Left lung (tissue), 14 donors: ENCODE measurements at places on chromosomes 3 and 15. TPM values are rescaled to one million over a fixed set of nuclear protein-coding genes. Genes with fewer than 3 reads are reported as not detected.

SNAP23 gene
- polyA plus RNA-seq = 97.1 TPM

FBXW12 gene
- 0.44 TPM for polyA plus RNA-seq

DNA sequence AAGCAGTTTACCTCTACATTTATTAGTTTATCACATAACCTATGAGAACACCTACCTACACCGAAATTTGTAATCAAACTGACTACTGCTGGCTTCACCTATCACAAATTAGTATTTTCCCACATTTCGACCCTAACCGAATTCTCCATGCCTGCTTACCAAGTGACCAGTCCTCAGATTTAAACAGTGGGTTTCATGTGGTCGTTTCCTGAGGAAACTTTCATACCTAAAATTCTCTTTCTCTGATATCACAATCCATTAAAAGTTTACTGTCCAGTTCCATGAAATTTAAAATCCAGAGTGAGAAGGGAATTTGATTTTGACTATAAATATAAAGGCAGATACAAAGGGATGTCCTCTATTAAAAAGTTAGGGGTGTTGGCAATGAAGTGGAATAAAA, 1.9 kb downstream of the PLOD2 start:
- DNase-seq = no peak

DNA sequence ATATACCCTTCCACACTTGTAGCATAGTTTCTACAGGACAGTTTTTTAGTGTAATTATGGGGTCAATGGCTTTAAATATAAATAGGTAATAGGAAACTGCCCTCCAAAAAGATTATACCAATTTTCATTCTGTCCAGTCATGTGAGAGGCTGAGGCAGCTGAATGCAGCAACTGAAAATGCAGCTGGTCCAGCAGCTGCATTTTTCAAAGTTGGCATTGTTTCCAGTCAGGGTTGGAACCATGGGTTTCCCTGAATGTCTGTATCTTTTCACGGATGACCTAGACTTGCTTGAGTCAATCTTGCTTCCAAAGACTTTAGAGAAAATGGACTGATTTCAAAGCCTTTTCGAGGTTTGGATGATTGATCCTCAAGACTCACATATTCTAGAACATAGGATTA, 9.9 kb upstream of the KNL1 start:
- DNase-seq = no peak

GRCh38 chr3:126952261-126952982, 30.5 kb upstream of the PLXNA1 start:
- DNase-seq = peak; percentile 46

GRCh38 chr15:56468401-56468800, 3.5 kb upstream of the MNS1 start:
- DNase-seq = no peak

- no peak for DNase-seq
Measured at GRCh38 chr3:170477395-170477794, 58.7 kb downstream of the CLDN11 start.

- no peak for DNase-seq
Measured at GRCh38 chr15:57538265-57538529, 53.5 kb upstream of the MYZAP start.

DNA sequence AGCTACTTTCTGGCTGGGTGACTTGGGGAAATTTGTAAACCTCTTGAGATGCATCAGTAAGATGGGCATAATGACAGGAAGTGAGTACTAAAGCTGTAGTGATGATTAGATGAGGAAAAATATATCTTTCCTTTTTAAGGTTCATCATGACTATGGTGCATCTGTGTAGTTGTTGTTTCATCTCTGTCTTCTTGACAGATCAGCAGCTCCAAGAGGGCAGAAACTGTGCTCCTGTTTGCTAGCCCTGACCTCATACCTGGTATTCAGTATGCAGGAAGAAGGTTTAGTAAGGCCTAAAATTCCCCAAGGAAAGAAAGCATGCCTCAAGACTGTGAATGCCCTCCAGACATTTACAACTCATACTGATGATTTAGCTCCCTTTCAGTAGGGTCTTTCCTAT, 82.5 kb upstream of the PSMD6 start:
- DNase-seq = no peak

DNA sequence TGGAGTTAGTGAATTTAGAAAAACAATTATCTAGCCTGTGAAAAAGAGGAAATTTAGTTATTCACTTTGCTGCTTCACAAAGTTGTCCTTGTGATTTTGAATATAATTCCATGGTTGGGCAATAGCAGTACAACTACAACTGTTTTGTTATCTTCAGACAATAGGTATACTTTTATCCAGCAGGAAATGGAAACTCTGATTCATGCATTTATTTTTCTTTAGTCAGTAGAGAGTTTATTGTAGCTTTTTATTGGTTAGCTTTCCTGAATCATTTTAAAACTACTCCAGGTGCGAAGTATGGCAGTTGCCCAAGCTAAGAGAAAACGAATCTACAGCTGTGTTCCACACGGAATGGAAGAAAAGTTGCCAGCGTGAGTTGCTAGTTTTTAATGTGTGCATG, 80.3 kb downstream of the TM4SF4 start:
- DNase-seq = no peak

DNA sequence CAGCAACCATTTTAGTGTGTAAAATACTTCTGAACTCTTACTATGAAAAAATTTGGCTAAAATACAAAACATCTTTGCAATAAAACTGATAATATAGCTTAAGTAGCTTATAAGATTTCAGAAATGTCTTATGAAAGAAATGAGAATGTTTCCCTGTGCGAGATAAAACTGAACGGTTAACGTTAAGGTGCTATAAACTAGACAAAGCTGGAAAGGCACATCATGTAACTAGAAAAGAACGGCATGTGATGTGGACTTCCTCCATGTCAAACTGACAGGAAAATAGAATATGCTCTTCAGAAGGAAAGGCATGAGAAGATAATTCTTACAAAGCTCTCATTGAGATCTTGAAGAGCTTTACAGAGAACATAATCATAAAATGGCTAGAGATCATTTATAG, 36.5 kb downstream of the NCK1 start:
- no peak for DNase-seq

DNA sequence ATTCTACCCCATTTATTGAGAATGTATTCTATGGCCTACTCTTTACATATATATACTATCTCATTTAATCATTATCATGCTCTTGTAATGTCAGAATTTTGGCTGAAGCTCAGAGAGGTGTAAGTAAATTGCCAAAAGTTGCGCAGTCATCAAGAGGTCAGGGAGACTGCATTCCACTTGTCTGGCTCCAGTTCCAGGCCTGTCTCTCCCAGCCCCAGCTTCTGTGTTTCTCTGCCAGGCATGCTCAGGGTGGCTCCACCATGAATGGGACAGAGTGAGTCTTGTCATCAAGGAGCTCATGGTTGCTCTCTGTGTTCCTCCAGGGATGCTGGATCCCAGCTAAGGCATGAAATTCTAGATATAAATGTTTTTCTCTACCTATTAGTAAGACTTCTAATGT, 635.1 kb upstream of the MDFIC2 start:
- DNase-seq = no peak

DNA sequence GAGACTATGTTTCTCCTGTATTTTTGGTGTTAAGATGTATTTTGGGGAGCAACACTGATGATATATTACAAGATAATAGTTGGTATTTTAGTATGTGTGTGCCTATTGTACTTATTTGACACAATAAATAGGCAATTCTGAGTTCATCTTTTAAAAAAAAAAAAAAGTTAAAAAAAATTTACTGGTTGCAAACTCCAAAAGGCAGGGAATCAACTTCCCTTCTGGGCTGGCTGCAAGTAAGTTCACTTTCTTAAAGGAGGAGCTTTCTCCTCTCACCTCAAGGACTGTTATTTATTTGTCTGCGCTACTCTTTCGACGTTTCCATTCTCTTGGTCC, 335 bp upstream of the VPS8 start:
- DNase-seq = no peak
